ENCODE measurements at places on chromosomes 3 and 15. TPM values are rescaled to one million over a fixed set of nuclear protein-coding genes. Genes with fewer than 3 reads are reported as not detected.

DNA sequence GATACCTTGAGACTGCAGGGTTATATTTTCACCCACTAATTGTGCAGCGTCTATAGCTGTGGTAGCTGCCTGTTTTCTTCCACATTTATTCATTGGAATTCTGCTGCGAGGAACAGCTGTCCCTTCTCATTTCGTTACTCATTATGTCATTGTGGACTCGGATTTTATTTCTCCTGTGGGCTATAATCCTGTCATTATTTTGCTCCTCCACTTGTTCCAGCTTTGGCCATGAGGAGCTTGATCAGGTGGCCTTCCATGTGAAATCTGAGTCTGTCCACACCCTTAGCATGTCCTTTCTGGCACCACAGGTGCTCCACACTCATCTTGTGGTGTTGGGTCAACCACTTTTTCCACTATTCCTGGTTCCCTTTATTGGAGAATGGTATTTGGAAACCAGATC lies 14.8 kb downstream of the LYSMD4 start:
- no peak for DNase-seq

DNA sequence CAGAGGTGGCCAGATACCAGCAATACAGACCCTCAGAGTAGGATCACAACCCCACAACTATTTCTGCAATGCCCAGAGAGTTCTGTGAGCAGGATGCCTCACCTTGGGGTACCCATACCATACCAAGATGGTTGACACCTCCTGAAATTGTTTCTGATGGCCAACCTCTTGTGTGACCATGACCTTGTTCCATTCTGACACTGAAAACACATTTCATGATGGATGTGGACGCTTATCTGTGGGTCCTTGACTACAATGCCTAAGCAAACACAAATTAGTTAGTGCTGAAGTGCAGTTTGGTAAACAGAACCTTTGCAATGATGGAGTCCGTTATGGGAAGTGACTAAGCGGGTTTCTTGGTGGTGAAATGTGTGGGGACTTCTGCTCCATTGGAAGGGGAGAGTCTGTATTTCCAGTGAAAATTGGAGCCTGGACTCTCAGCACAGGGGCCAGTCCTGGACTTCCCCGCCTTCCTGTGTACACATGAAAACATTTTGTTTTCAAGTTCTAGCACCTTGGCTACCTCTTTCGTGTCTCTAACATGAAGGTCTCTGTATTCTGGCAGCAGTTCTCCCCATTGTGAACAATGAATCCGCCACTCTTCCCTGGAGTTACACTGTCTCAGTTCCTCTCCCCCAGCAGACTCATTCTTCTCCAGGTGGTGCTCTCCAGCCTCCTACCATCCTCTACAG lies 106.2 kb downstream of the XXYLT1 start:
- no peak for DNase-seq

DNA sequence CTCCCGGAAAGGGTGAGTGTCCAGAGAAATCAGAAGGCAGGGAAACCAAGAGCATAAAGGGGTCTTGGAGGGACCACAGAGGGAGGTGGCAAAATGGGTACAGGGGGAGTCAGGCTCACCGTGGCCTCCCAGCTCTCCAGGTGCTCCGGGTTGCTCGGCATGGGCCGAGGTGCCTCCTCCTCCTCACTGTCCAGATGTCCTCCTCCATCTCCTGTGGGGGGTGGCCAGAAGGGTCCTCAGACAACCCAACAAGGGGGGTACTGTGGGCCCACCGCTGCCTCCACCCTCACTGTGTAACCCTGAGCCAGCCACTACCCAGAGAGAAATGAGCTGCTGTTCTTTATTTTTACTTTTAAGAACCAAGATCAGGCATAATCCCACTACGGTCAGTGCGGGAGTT lies 30.4 kb upstream of the OR4F6 start:
- no peak for DNase-seq

- DNase-seq: peak; percentile 88
These were observed at the start of the genes GORASP1 and TTC21A for GRCh38 chr3:39107388-39108199. TSS of gene GORASP1 (minus strand) at chr3:39107627. CDS start at chr3:39107541, 86 bp downstream. TSS of gene TTC21A (plus strand) at chr3:39107680. CDS start at chr3:39107838, 158 bp downstream.

- no peak for DNase-seq
These were observed 2.7 kb upstream of the LSMEM2 start for GRCh38 chr3:50275996-50276761.

DNA sequence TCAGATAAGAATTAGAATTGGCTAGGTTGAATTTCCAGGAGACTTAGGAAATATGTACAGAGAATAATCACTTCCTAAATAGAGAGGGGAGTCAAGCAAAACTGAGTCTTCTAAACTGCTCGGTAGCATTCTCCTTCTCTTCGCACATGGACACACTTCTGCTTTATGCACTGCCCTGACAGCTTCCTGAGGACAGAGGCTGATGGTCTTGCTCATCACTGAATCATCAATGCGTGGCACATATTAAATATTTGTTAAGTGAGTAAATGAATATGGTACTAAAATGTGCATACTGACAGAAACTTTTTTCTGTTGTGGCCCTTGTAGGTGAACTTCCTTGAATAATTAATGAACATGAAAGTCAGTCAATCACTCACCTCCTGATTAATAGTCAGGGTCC lies 315.5 kb downstream of the FHIT start:
- DNase-seq: no peak

- no peak for DNase-seq
These were observed 13.9 kb downstream of the RASGRF1 start for GRCh38 chr15:79076661-79077060.

GRCh38 chr3:18051306-18051705 lies 308.9 kb upstream of the TBC1D5 start:
- DNase-seq: no peak

DNA sequence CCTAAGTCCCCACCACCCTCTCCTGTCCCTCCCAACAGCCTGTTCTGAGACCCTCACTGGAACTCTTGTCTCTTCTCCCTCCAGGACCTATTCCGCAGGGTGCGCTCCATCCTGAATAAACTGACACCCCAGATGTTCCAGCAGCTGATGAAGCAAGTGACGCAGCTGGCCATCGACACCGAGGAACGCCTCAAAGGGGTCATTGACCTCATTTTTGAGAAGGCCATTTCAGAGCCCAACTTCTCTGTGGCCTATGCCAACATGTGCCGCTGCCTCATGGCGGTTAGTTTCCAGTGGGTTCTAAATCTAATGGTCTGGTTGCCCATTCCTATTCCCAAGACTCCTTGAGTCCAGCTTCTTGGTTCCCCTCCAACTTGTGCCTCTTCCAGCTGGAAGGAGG lies 9.3 kb downstream of the EIF4G1 start:
- no peak for DNase-seq

GRCh38 chr15:75775296-75776064 lies 62.8 kb upstream of the CSPG4 start:
- DNase-seq: no peak

DNA sequence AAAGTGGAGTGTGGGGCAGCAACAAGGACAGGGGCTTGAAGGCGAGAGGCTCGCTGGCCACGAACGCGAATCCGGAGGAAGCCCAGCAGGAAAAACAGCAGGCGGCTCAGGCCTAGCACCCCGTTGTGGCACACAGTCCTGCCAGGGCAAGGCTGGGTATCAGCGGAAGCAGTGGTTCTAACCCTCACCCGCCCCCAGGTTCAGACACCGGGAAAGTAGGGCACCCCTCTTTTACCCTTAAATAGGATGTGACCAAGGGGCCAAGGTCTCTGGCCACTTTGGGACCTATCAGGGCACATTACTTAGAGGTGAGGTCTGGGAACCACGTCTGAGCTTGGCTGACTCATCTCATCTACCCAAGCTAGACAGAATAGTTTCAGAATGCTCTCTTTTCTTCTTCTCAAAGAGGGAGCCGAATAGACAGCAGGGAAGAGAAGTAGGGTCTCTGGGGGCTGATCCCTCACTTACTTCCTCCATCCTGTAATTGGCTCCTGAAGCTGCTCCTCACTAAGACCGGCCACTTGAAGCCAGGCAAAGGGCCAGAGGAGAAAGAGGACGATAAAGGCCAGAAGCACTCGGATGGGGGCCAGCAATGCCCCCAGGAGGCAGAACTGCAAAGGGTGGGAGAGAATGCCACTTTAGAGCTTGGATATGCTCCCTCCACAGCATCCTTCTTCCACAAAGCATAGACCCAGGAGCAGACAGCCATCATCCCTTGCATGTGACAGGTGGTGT lies 1.7 kb downstream of the LPCAT4 start:
- no peak for DNase-seq

DNA sequence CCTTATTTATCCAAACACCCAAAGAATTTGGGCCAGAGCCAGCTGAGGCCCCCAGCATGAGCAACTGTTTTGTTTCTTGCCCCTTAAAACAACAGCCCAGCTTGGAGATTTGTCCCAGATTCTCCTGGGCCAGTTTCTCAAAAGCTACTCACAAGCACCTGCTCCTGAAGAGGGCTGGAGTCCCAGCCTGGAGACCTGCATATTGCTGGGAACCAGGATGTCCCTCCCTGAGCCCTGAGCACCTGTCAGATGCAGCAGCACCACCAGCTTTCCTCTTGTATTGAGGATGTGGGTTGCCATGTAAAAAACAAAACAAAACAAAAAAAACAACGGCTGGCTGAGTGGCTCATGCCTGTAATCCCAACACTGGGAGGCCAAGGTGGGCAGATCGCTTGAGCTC lies 7.0 kb upstream of the RFT1 start:
- DNase-seq: no peak

GRCh38 chr3:47273564-47273963 lies 9.0 kb downstream of the KIF9 start:
- no peak for DNase-seq

DNA sequence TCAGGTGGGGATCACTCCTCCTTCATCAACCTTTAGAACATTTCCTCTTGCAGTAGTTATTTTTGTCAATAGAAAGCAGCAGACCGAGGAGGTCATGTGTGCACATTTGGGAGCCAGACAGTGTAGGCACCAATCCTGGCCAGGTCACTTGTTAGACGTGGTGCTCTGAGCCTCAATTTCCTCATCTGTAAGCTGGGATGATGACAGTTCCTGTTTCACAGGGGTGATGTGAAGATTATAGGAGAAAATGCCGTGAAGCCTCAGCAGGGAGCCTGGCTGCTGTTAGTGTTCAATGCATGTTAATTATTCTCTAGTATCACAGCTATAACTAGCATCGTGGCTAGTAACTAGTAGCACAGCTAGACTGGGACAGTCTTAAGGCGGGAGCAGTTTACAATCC lies 64.7 kb downstream of the ATP2B2 start:
- DNase-seq: no peak

Gene ACKR4
- 2.5 TPM for polyA plus RNA-seq

Gene VGLL3
- polyA plus RNA-seq: 21.9 TPM

Gene ATP2B2
- polyA plus RNA-seq: 3.9 TPM

Gene PARL
- 31.2 TPM for polyA plus RNA-seq

Gene TP63
- polyA plus RNA-seq: 17.4 TPM
